ENCODE measurements at places on chromosomes 16 and 17. TPM values are rescaled to one million over a fixed set of nuclear protein-coding genes. Genes with fewer than 3 reads are reported as not detected.

The EPX gene
- polyA plus RNA-seq: 0.80 TPM

The TEX19 gene
- not detected for polyA plus RNA-seq

The TMEM204 gene
- 21.4 TPM for polyA plus RNA-seq

GRCh38 chr17:281365-281999 is 71.1 kb downstream of the RPH3AL start:
- DNase-seq: no peak

GRCh38 chr16:53773150-53773846 is 69.3 kb downstream of the FTO start:
- DNase-seq: peak; percentile 73

The MYL4 gene
- 3.9 TPM for polyA plus RNA-seq

DNA sequence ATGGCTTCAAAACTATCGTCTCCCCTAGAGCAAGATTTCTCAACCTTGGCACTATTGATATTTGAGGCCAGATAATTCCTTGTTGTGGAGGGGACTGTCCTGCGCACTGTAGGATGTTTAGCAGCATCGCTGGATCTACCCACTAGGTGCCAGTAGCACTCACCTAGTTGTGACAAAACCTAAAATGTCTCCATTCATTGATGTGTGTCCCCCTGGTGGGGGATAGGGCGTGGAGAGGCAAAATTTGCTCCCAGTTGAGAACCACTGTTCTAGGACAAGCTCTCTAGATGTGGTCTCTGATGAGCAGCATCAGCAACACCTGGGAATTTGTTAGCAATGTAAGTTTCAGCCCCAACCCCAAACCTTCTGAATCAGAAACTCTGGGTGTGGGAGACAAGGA is 259.0 kb downstream of the XYLT1 start:
- no peak for DNase-seq

The KCNJ2 gene
- 2.9 TPM for polyA plus RNA-seq

GRCh38 chr16:73015612-73016487 is 32.1 kb downstream of the ZFHX3 start:
- DNase-seq: no peak

DNA sequence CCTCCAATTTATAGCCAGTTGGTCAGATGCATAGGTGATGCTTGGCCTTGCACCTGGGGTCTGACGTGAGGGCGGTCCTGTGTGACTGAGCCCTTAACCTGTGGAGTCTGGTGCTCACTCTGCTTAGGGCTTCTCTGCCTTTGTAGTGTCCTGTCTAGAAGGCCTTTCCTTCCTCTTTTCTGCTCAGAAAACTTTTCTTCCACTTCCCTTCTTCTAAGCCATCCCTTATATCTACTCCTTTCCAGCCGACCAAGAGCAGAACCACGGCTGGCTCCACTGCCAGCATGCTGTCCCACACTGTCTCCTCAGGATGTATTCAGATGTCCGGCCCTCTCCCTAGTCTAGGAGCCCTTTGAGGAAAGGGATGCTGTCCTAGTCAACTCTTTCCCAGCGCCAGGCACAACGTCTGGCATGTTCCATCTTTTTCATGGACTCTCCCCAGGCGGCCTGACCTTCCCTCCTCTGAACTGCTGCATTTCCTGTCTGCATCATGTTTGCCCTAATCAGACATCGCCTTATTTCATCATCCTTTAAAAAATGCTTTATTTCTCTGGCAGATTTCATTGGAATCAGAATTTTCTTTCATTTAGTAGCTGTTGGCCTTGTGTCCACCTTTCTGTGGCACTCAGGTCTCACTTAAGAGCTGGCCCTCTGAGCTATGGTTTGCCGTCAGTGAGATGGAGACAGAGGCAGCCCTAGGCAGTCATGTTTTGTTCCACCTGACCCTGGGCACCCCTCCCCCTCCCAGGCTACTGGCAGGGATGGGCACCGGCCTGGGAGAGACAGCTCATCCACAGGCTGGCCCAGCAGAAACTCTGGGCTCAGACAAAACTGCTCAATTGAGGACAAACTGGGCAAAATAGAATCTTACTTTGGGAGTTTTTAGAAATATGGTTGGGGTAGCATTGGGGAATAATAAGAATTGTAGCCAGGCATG is 15.5 kb upstream of the BRCA1 start:
- DNase-seq: no peak

The WNT9B gene
- polyA plus RNA-seq: 15.6 TPM
